Stimulated activated CD4-positive, alpha-beta T cell treated with anti-CD3 and anti-CD28 coated beads, Interleukin-4, amount 100 ng/mL, for 48 hours (primary cell): ENCODE measurements at places on chromosomes 12 and 14.

- peak; percentile 42 for DNase-seq
These were observed 68.7 kb downstream of the RPAP3 start for GRCh38 chr12:47636908-47637780.

DNA sequence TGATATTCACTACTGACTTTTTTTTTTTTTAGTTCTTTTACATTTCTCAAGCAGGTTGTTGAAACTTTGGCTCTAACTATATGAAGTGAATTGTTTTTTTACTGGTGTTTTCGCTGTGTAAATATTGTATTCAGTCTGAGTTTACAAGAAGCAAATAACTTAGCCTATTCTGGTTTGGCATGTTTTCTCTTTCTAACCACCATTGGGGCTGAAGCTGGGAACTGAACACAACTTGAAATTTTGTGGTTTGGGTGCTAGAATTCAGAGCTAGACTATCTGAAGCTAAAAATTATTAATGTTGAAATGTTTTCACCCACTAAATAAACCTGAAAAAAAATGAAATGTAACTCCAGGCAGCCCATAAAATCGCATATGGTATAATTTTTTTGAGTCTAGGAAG lies 37.2 kb downstream of the RAD51B start:
- no peak for DNase-seq

DNA sequence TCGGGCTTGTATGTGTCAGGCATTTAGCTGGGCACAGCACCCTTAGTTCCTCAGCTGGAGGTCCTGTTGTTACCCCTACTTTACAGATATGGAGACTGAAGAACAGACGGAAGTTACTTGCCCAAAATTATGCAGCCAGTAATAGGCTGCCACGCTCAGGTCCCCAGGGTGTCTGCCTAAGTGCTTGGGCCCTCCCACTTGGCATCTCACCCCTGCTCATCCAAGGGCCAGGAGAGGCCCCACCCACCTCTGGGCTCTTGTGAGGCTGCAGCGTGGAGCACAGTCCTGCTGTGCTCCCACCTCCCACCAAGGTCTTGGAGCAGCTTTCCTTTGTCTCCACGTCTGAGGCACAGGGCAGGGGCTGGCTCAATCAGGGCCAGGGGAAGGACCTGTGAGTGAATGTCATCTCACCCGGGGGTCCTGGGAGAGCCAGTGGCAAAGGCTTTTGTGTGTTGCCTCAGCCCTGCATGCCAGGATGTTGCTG lies 64.6 kb downstream of the BEGAIN start:
- DNase-seq = no peak

DNA sequence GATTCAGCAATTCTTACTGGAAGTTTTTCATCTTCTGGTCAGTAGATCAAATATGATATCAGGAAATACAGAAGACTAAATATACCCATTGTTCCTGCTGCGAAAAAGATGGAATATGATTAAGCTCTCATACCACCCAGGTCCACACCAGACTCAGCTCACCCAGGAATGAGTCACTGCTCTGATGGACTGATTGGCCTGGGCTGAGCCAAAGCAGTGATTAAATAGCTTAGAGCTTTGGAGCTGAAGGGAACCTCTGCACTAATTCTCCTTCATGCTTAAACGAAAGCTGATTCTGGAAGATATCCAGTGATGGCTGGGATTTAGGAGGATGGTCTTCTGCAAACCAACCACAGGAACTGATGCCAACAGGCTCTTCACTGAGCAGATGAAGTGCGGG lies 62.0 kb upstream of the SYT1 start:
- no peak for DNase-seq

- no peak for DNase-seq
These were observed 83.9 kb downstream of the STXBP6 start for GRCh38 chr14:24965934-24966578.

GRCh38 chr12:131384544-131384855 lies 326.4 kb upstream of the SFSWAP start:
- DNase-seq = no peak

GRCh38 chr14:101118746-101119591 lies 215.4 kb upstream of the RTL1 start:
- no peak for DNase-seq

- DNase-seq = peak; percentile 48
These were observed 10.0 kb upstream of the GPR19 start for GRCh38 chr12:12705838-12706520.

GRCh38 chr12:81797100-81797499 lies 38.0 kb upstream of the PPFIA2 start:
- DNase-seq = no peak

GRCh38 chr14:34030864-34031263 lies 80.0 kb upstream of the EGLN3 start:
- DNase-seq = no peak

- no peak for DNase-seq
These were observed 337.1 kb downstream of the TMEM121 start for GRCh38 chr14:105863296-105864108.

- no peak for DNase-seq
These were observed 37.0 kb upstream of the STXBP6 start for GRCh38 chr14:25086821-25087396.

DNA sequence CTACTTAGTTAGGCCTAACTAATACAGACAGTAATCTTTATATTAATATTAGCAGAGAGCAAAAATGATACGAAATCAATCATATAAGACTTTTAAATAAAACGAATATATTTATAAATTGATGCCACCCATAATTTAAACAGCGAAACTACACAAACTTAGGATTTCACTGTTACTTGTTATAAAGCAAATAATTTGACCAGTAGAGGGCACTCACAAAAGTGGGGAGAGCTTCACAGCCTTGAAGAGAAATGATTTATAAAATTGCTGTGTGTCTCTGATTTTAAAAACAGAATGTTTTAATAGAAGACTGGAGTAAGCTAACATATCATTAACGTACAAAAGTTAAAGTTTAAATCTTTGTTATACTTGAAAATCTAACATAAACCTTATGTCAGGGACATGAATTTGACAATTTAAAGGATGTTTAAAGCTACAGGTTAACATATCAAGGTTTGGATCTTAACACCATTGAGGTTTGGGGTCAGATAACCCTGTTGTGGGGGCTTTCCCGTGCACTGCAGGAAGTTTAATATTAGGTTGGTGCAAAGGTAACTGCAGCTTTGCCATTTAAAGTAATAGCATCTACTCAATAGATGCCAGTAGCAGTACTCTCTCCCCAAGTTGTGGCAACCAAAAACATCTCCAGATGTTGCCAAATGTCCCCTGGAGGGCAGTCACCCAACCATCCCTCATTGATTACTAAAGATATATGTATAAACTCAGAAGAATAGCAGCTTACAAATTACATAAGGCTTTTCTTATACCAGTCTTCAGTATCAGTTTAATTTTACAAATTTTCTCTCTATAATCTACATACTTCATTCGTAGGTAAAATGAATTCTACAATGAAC lies 9.3 kb downstream of the KRAS start:
- no peak for DNase-seq

DNA sequence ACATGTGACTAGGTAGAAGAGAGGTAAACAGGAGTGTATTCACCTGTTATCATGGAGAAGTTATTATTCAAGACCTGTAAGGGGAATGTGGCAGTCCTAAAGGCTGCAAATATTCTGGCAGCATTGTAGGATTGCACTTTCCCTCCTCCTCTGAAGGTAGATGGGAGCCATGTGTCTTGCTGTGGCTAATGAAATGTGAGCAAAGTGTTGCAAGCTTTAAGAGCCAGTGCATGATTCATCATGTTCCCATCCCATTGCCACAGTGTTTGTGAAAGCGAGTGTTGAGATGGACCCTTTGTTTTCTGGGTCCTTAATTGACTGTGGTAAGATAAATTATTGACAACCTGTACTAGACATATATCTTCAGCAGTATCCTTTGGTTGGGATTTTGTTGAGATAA lies 128.7 kb downstream of the RGS6 start:
- no peak for DNase-seq

DNA sequence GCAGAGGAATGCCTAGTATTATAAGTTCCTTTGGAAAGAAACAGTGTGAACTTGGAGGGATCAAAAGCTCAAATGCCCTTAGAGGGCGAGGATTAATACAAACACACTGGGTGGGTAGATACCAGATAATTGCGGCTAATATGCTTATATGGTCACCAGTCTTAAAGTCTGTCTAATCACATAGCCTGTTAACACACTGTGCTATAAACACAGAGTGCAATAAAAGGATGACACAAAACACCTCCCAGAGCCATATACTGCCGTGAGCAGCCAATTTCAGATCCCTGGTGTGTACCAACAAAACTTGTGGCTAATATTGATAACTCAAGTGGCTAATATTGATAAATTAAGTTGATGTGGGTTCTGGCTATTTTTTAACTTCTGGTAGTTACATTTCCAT lies 1.7 kb upstream of the IL26 start:
- DNase-seq = no peak

DNA sequence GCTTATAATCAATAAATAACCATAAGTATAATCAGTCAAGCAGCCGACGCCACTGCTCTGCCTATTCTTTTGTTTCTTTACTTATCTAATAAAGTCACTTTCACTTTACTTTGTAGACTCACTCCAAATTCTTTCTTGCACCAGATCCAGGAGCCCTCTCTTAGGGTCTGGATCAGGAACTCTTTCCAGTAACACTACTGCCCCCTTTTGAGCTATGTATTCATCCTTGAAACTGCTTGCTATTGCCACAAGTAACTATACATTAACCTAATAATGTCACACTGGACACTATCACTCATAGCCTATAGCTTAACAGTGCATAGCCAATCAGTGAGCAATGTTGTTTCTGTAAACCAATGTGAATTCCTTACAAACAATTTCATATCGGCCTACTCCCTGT lies 2.8 kb upstream of the NID2 start:
- no peak for DNase-seq

DNA sequence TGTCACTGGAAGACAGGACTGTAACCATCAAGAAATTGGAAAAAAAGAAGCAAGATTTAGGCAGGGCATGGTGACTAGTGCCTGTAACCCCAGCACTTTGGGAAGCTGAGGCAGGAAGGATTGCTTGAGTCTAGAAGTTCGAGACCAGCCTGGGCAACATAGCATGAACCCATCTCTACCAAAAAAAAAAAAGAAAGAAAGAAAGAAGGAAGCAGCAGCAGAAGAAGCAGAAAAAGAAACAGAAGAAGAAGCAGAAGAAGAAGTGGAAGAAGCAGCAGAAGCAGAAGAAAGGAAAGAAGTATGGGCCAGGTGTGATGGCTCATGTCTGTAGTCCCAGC lies 30.5 kb upstream of the LGALS3 start:
- DNase-seq = no peak

- DNase-seq = no peak
These were observed 146.1 kb downstream of the PAX9 start for GRCh38 chr14:36807727-36808126.

- DNase-seq = no peak
These were observed 78.1 kb upstream of the PTHLH start for GRCh38 chr12:28050606-28051005.

GRCh38 chr14:105447651-105448640 lies 26.7 kb upstream of the CRIP2 start:
- DNase-seq = no peak

DNA sequence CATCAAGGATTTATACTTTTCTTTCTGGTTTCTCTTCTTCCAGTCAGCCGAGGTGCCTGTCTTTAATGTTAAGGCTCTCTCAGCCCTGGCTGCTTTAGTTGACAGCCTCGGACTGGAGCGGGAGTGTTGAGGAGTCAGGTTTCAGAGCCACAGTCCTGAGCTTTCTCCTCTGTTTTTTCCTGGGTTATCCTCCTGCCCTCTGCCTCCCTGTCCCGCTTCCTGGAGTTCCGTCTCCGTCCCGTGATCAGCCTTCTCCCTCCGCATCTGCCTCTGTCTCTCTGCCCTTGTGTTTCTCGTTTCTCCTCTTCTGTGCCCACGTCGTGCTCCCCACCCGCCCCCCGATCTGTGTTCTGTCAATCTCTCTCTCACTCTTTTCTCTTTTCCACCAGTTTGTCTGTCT lies 33.0 kb downstream of the IQSEC3 start:
- no peak for DNase-seq

- peak; percentile 41 for DNase-seq
These were observed 3.1 kb upstream of the TNS2 start for GRCh38 chr12:53046655-53047220.

DNA sequence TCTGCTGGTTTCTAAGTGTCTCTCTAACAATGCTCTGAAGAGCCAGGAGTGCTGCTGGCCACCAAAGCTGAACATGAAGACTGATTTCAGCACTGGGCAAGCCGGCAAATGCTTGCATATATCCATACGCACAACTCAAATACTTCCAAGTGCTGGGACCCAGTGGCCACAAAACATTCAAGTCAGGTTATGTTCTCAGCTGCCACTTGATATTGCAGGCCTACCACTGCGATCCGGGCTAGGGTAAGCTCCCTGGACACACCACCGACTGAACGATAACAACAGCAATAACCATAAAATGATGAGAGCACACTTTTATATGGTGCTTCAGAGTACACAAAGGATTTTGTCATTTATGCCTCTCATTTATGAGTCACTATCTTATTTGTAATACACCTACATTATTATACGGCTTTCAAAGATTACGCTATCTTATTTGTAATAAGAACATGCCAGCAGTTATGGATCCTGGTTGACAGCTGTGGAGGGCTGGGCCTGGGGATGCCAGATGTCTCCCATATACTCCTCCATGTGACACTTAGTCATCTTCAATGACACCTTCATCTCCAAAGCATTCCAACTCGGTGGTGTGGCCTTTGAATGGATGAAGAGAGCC lies 35.5 kb downstream of the CRACR2A start:
- no peak for DNase-seq

DNA sequence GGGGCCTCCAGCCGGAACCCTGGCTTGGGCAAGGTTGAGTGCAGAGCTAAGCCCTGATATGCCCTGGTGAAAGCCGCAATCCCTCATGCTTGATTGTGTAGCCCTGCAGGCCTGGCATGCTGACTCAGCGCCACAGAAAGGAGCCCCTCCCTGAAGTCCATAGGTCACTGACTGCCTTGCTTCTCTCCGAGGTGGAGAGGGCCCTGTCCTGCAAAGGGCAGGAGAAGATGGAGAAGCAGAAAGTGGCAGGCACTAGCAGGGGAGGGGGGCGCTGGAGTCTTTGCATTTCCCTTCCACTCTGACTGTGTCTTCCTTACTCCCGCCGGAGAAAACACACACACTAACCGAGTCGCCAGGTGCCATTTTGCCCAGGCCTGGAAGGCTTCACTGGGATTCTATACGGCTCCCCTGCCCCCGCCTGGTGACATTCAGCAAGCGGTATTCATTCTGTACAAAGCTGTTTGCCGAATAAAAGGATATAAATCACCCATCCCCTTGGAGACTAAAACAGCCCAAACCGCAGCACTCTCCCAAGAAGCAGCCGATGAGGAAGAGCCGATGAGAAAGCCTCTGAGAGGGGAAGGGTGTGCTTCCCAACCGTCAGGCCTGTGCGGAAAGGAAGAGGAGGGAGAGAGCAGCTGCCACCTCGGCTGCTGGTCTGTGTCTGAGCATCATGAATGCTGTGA lies 69.8 kb downstream of the SLC6A12 start:
- no peak for DNase-seq
